ENCODE measurements at places on chromosomes 3 and 15. TPM values are rescaled to one million over a fixed set of nuclear protein-coding genes. Genes with fewer than 3 reads are reported as not detected.

Gene GHSR
- total RNA-seq: not detected

Gene ACTRT3
- total RNA-seq: not detected

Gene SI
- total RNA-seq: not detected

Gene SAXO2
- 5.1 TPM for total RNA-seq

Gene STRA6
- not detected for total RNA-seq

Gene XPC
- total RNA-seq: 95.2 TPM

Gene TF
- total RNA-seq: 0.63 TPM

Gene FEZF2
- not detected for total RNA-seq

Gene IL17RD
- total RNA-seq: not detected

DNA sequence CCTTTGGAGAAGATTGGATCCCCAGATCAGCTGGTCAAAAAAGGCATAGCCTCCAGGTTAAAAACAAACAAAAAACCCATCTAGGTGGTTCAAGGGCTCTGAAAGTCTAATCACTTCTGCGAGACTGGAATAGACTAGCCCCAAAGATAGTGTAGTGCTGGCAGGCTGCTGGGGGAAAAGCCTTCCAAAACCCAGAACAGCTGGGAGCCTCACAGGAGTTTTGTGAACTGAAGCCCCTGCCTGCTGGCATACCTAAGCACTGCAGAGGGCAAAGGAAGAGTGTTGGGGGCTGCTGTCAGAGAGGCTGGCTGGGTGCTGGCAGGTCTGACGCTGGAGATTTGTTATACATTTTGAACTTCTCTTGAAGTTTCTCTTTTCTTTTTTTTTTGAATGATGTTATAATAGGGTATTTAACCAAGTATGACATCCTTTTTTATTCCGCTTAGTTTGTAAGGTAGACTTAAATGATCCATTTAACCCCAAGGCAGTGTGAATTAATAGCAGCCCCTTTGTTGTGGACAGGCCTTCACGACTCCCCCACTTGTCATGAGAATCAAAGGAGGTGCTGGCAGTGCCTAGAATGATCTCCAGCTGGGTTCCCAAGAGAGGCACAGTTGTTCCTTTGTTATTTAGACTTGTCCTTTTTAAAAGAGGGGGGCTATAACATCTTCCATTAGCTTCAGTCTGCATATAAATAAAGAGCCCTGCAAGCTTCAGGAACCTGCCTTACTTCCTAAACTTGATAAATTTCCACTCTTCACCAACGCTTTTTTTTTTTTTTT, 53.9 kb downstream of the CRTC3 start:
- DNase-seq: peak; percentile 37

DNA sequence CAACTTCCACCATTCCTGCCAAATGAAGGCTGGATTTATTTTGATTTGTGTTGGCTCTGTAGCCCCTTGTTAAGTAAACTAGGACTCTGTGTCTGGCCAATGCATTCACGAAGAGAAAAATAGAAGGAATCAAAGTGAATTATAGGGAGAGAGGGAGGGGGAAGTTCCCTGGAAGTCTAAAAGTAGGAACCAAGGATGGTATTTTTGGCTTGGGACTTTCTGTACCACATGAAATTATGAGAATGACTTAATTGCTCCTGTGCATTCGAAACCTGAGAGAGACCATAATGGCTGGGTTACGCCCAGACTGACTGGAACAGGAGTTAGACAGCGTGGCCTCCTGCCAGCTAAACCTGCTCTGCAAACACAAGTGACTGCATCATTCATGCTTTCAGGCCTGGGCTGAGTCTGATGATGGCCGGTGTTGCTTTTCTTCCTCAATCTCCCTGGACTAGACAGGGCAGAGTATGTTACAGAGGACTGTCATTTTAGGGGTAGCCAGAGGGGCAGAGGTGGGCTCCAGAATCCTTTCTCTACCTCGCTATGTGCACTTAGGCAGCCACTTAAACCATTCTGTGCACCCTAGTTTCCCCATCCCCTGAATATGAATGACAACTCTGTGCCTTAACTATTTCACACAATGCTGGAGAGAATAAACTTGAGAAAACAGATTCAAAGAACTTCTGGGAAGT, 58.9 kb downstream of the MYO1E start:
- no peak for DNase-seq

DNA sequence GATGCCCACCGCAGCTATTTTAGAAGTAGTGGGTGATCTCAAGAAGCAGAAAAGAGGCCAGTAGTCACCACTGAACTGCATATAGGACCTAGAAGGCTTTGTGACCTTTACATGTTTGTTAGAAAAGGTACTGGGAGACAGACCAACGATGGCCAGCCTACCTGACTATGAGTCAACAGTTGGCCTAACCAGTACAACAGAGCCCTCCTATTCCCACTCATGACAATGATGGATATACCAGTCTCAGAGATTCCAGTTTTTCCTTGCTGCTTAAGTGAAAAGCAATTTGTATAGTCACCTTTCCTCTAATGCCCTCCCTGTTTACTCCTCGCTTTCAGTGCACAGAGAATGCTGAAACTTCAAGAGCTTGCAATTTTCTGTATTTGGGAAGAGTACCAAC, 86.6 kb upstream of the PPIB start:
- DNase-seq: no peak

- no peak for DNase-seq
Observed at GRCh38 chr3:140545756-140546155, 132.1 kb upstream of the TRIM42 start.

- no peak for DNase-seq
Observed at GRCh38 chr3:141682007-141682406, 56.1 kb upstream of the RNF7 start.

- DNase-seq: no peak
Observed at GRCh38 chr3:192881159-192881786, 36.4 kb downstream of the MB21D2 start.

DNA sequence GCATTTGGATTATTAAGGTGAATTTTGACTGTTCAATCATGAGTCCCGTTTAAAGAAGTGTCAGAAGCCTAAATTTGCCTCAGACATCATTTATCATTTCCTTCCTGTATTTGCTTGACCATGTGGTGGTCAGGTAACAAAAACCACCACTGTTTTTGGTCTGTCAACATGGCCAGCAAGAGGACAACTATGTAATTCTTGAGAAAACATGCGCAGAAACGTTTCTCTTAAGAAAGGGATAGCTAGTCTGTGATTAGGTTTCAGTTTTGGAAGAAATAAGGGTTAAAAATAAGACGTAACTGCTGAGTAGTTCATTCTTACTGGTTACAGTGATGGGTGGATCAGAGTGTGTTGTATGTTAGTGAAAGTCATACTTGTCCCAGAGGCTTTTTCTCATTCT, 204.5 kb downstream of the AKAP13 start:
- no peak for DNase-seq

GRCh38 chr15:22253676-22254408, 173.5 kb downstream of the OR4M2 start:
- no peak for DNase-seq

DNA sequence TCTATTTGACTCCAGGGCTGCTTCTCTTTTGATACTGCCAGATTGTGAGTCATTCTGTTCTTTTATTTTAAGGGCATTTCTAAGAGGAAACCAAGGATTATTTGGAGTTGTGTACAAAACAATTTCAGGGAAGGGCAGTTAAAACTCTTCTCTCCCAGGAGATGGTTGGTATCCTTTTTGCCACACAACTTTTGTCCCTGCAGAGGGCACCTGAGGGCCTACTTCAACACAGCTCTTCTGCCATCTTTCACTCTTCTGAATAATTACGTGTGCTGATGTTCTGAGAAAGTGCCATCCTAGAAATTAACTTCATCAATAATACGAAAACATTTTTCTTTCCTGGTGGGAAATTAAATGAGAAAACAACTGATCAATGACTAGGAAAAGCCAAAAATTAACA, 75.7 kb upstream of the GADL1 start:
- DNase-seq: no peak

DNA sequence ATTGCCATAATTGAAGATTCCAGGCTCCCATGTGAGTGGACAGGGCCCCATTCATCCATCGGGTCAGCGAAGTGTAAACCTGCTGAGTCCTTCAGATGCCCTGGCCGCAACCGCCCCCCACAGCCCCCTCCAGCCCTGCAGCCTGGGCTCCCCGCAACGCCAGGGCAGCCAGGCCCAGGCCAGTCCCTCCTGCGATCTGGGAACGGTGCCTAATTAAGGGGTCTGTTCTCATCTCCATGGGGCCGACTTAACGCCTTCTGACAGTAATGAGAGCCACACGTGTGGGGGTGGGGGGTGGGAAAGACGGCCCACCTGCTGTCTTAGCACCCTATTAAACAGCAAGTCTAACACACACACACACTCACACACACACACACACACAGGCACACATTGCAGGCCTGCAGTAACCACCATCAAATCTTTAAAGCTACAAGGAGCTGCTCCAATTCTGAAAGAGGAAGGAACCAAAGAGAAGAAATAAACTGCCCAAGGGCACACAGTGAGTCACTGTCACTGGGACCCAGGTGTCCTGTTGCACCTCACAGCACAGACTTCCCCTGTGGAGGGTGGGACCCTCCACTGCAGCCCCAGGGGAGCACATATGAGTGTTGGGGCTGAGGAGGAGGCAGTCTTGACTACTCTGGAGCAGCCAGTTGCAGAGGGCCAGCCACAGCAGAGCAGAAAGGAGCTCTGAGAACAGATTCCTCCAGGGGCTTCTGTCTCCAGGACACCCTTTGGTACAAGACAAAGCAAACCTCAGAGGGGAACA, 31.8 kb upstream of the HES1 start:
- no peak for DNase-seq

DNA sequence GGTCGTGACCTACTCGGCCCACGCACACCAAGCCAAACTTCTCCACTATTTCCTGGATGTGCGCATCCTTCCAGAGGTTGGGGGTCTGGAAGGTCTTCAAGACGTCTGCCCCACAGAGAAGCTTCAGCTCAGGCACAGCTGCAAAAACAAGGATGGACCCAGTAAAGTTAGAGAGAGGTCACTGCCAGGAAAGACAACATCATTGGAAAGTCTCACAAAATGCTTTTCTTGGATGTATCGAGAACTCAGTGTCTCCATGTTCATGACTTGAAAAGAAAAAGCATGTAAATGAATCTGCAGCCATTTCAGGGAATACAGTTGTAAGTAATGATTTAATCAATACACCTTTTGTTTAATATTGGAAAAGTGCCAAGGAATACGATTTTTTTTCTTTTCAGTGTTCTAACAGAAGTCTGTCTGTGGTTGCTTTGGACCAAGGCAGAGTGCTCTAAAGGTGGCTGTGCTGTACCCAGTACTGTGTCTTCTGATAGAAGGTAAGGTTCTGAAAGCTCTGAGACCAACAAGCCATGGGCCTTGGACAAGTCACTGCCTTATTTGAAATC, 21.8 kb upstream of the RBP1 start:
- DNase-seq: no peak

- DNase-seq: no peak
Observed at GRCh38 chr3:33075995-33076394, 21.0 kb downstream of the GLB1 start.

DNA sequence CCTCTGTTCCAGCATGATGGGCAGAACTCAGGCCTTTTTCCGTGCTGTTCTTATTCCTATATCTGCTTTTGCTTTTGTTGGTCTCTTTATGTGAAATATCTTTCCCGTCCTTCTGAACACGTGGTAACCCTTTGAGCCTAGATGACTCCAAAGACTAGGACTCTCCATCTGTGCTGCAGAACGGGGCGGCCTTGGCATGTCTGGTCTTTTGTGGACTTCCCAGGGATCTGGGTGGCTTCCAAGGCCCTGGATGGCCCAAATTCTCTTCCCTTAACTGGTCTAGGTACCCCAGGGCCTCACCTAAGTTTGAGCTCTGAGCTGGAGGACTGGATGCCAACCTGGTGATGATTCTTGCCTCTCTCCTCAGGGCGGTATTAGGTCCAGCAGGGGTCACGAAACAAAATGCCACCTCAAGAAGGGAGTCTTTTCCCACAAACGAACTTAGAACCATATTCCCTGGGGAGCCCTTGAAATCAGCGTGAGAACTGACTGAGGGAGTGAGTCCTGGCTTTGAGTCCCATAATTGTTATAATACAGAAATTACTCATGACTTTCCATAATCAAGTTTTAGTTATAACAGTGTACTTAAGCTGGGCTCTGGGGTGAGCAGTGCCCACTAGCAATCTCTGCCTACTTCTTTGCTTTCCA, 13.8 kb downstream of the TLNRD1 start:
- no peak for DNase-seq

GRCh38 chr15:67253549-67254237, 768 bp downstream of the AAGAB start:
- no peak for DNase-seq

DNA sequence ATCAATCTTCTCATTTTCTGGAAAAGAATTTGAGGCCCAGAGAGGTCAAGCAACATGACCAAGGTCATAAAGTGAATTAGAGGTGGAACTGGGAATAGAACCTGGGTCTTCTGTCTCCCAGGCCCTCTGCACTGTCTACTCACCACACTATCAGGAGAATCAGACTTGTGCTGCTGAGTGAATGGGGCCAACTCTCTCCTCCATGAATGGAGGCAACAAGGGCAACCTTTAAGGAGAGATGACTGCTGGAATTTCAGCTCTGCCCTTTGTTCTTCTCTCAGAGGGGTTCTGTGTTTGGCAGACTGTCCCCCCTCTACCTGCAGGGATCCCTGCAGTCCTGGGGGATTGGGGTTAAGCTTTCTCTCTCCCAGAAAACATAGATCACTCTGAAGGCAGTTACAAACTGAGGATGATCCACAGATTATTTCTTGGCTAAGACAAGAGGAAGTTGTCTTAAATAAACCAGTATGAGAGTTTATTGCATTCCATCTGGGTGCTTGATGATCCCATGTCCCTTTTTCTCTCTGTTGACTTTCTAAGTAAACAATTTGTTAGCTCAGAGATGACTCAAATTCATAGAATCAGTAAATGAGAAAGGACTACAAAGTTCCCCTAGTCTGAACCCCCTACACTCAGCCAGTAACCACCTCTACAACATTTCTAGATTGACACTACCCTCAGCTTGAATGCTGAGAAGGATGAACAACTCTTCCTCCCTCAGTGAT, 99.0 kb upstream of the LIPC start:
- no peak for DNase-seq

DNA sequence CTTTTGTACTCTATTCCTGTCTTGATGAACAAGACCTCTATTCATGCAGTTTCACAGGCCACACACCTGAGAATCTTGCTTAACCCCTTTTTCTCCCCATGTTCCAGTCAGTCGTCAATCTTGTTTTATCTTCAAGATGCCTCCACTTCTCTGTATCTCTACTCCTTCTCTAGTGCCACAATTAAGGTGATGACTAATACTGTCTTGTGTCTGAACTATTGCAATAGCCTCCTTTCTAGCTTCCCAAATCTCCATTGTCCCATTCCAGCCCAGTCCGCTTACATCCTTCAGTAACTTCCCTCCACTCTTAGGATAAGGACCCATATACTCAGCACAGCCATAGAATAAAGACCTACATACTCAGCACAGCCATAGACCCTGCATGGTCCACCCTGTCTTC, 24.7 kb downstream of the CHST14 start:
- DNase-seq: no peak

GRCh38 chr3:130963444-130963843, 63.2 kb downstream of the ASTE1 start:
- DNase-seq: no peak
